ENCODE measurements at places on chromosomes 12 and 14.

GRCh38 chr12:132623072-132623869 lies 4.7 kb downstream of the P2RX2 start:
- DNase-seq, result no peak

DNA sequence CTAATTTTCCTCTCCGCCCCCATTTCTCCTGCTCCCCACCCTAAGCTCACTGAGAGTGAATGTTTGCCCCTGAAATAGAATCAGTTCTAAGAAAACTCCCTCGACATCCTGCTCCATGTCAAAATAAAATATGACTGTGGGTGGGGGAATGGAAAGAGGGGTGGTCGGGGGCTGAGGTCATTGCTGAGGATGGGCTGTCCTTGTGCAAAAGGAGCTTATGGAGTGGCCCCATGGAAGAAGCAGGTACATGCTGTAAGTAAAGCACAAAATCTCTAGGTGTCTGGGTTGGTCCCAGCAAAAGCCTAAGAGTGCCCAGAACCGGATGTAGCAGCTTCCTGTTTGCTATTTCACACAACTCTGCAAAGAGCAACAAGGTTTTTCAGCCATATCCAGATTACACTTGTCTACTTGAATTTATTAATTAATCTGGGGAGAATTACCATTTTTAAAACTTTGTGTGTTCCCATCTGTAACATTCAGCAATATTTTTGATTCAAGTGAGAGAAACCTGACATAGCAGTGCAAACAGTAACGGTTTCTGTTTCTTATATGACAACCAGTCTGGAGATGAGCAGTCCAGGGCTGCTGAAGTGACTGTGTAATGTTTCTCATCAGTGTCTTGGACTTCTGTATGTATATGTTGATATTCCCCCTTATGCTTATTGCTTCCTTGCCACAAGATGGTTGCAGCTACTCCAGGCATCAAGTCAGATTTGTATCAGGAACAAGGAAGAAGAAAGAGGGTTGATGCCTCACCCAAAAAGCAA lies 40.4 kb upstream of the GZMB start:
- peak; percentile 42 for DNase-seq

DNA sequence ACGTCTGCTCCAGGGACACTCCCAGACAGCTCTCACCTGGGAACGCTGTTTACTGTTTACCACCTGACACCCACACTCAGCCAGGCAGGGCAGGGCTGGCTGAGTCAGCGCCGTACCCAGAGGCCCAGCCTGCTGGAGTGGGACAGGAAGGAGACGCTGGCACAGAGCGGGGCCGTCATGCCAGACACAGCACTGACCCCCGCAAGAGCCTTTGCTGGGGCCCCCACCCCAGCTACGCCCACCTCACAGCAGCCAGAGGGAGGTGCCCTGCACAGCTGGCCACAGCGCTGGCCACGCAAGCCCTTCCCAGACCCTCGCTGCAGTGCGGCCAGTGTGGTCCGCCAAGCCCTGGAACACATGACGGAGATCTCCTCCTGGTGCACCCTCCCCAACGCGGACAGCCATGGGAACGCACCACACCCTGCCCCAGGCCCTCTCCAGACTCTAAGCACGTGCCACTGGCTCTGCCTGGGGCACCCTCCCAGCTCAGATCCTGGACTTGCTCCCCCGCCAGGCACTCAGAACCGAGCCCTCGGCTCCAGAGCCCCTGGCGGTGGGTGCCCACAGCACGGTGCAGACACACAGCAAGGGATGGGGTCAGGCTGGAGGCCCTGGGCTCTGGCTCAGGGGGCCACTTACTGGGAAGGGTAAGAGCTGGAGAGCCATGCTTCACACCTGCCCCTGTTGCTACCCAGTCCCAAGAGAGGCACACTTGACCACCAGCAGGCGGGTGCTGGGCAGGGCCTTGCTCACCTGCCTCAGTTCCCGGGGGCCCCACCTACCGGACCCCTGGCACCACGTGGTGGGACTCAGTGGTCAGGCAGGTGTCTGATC lies 5.7 kb downstream of the AHNAK2 start:
- DNase-seq, result no peak

DNA sequence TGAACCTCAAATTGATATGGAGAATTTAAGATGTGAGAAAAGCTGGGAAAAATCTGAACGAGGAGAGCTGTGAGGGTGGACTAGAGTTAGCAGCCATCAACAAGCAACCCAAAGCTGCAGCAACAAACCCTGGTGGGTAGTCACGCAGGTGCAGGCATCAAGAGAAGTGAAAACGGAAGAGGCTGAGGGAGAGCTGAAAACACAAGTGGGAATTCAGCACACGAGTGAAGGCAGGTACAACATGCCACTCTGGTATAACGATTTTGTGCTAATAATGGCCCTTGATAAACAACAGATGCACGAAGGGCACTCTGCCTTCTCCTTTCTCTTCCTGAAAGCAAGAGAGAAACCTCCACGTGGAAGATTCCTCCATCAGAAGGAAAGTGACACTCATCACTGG lies 11.5 kb downstream of the TCL1B start:
- DNase-seq, result no peak

GRCh38 chr14:39217214-39217879 lies 16.4 kb upstream of the MIA2 start:
- DNase-seq, result no peak
